Fibroblast of skin of left quadriceps (primary cell): ENCODE measurements at places on chromosomes 2 and 18.

DNA sequence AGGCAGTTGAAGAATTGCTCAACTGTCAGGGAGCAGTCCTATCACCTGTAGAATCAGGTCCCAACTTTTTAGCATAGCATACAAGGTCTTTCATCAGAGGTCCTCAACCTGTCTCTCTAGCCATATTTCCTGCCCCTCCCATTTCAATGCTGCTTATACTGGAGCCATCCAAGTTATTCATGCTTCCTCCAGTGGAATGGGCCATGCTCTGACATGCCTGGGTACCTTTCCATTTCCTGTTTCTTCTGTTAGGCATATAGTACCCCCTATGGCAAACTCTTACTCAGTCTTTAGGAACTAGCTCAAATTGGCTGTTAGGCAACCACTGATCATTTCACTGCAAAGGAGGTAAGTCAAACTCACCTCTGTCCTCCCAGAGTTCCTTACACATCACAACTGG, 51.0 kb upstream of the ABCA12 start:
- DNase-seq, result no peak

- peak; percentile 62 for DNase-seq
Measured at GRCh38 chr2:229445019-229445418, 173.9 kb upstream of the PID1 start.

- DNase-seq, result no peak
Measured at GRCh38 chr2:234684466-234684865, 187.6 kb upstream of the ARL4C start.

- peak; percentile 32 for DNase-seq
Measured at GRCh38 chr18:10660179-10660884, 134.5 kb downstream of the NAPG start.

DNA sequence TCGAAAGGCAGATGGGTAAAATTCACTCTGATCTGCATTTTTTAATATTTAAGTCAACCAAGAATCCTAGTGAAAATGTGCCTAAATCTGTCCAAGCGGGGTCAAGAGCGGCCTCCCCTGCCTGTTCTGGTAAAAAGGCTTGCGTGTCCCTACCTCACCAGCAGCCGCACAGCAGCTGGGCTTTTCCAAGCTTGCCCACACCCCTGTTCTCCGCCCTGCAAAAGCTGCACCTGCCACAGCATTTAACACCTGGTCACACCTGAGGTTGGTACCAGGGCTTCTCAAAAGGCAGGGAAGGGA, 25.8 kb upstream of the TMEM182 start:
- DNase-seq, result no peak

DNA sequence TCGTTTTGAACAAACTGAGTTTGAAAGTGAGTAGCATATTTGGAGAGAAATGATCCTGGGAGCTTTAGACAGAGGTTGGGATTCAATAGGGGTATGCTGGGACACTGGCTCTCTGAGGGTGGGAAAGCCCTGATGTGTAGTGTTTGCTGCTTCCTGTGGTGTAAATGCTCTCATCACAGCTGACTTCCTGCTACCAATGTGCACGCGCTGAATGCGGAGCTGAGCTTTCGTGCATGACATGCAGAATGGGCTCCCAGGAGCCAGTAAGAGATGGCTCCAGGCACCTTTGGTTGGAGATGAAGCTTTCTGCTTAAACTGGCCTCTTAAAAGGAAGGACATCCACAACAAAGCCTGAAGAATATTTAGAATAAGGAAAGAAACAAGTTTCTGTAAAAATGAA, 224.1 kb upstream of the CCDC150 start:
- no peak for DNase-seq

- DNase-seq, result no peak
Measured at GRCh38 chr2:150480241-150480640, 7.2 kb downstream of the RND3 start.

DNA sequence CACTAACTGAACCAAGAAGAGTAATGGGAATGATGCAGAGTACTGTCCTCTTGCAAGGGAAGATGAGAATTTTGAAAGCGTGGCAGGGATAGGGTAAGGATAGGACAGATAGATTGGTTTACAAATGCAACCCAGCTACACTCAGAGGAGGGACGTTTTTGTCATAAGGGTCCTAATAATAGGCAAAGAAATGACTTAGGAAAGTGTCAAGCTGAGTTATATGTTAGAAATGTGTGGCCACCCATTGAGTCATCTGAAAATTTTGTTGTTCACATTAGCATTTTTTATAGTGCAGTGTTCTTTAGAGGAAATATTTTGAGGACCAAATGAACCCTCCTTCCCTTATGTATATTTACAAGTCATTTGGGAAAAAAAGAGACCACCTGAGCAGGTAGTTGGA, 137.5 kb downstream of the PHLPP1 start:
- DNase-seq, result no peak

DNA sequence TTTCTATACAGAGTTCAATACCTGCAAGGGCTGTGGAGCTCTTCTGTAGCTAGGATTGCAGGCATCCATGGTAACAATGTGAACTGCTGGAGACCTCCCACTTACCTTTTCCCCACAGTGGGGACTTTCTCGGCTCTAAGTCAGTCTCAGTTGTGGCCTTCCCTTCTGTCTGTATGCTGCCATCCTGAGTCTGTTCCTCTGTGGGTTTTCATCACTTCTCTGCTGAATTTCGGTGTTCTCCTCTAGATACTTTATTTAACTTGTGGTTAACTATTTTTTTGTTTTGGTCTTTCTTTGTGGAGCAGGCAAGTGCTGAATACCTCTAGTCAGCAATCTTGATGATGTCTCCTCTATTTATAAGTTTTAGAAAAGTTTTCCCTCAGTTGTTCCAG, 647.2 kb upstream of the CDH2 start:
- DNase-seq, result no peak

GRCh38 chr2:48771241-48772014, 15.9 kb upstream of the LHCGR start:
- no peak for DNase-seq

GRCh38 chr2:50408936-50409335, 623.0 kb downstream of the NRXN1 start:
- no peak for DNase-seq

- no peak for DNase-seq
Measured at GRCh38 chr2:6986301-6986911, 69.2 kb downstream of the RNF144A start.
